ENCODE measurements at places on chromosomes 12 and 14.
A peak's percentile ranks its signal among the peaks of the same experiment; 100 is the strongest.

GRCh38 chr14:97543221-97543620, 746.0 kb downstream of the VRK1 start:
- H3K36me3 ChIP-seq, result no peaks in the 10 kb centered on the region
- no peak overlapping the region for H3K27ac ChIP-seq
- no peaks in the 10 kb centered on the region for H3K27me3 ChIP-seq
- peaks cover 7% of the 10 kb centered on the region for H3K4me1 ChIP-seq
- no peak overlapping the region for H3K4me3 ChIP-seq

DNA sequence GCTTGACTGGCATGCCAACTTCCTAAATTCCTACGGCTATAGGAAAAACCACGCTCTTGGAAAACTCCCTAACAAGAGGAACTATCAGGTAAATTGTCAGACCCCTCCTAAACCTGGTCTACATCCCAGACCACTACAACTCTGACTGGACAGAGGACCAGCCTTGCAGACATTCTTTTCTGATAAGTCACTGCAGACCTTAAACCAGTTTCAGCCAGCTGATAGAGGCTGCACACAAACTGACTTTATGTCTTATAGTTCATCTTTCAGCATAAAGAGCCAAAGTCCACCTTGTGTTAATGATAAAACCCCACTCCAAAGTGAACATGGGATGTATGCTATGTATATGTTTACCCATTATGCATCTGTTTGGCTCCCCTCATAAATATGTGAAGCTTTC, 166.6 kb downstream of the KTN1 start:
- no peak for DNase-seq
- H3K27ac ChIP-seq, result no peak overlapping the region
- peaks cover 21% of the 10 kb centered on the region for H3K4me1 ChIP-seq
- no peaks in the 10 kb centered on the region for H3K27me3 ChIP-seq
- H3K36me3 ChIP-seq, result no peaks in the 10 kb centered on the region

GRCh38 chr14:49427117-49427516, 159.1 kb downstream of the RPS29 start:
- no peak overlapping the region for H3K4me3 ChIP-seq
- H3K27ac ChIP-seq, result no peak overlapping the region
- H3K4me1 ChIP-seq, result no peaks in the 10 kb centered on the region

DNA sequence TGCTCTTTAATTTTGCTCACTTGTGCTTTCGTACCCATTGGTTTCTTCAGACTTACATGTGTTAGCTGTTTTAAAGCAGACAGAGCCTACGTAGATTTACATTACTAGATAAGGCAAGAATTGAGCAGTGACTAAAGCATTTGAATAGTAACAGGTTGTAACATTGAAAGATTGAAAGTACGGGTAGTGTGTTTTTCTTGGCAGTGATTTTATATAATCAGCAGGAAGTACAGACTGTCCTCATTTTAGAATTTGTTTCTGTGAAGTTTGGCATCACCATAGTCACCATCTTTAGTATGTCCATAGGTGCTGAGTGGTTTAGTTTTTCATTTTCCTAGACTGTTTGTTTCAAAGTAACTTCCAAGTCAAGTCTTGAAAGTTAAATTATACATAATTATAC, 14.0 kb downstream of the RTRAF start:
- no peak for DNase-seq
- H3K4me3 ChIP-seq, result no peak overlapping the region
- peaks cover 99% of the 10 kb centered on the region for H3K36me3 ChIP-seq
- no peaks in the 10 kb centered on the region for H3K4me1 ChIP-seq

DNA sequence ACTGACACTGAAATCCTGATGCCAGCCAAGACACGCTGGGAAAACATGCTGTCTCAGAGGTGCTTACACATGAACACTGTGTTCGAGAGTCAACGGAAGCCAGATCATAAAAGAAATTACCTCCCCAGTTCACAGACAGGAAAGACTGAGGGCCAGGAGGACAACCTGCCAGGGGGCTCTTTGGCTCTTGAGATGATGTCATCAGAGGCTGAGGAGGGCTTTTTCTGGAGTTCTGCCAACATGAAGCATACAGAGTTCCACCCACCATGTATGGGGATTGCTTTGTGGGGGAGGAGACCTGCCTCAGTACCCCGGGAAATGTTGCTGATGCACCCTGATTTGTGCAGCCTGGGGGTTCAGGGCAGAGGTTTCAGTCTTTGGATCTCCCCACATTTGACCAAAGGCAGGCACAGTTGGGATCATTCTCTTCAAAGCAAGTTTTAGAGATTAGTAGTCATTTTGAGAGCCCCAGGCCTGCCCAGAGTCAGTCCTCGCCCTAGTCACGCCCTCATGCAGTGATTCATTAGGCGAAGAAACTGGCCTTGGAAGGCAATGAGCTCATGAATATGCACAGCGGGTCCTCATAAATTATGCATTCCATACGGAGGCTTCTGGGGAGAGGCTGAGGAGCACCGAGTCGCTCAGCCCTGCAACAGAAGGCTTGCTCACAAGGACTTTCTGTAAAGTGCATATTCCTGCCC, 34.9 kb upstream of the EML1 start:
- no peaks in the 10 kb centered on the region for H3K4me1 ChIP-seq
- no peak overlapping the region for H3K27ac ChIP-seq

DNA sequence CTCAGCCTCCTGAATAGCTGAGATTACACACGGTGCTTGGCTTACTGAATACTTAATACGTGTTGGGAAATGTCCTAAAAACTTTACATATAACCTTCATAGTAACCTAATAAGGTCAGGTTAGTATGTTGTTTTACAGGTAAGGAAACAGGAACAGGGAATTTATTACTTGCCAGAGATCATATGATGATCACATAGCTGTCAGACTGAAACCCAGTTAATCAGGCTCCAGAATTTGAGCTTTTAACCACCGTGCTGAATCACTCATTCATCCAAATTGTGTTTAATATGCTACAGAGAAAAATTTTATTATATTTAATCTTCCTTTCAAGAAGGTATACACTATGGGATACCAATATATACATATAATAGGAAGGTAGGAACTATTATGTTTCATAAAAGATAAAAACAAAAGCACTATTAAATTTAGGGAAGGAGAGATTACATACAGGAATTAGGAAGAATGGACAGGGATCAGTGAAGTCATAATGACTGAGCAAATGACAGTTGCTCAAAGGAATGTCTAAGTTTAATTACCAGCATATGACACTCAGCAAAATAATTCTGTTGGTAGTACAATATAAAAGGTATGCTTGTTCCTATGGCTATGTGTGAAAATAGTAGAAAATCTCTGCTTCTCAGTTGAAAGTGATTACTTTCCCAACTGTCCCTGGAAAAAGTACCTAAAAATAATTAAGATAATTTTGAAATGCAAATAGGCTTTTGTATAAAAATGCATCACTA, 59.3 kb downstream of the HEATR5A start:
- no peaks in the 10 kb centered on the region for H3K27me3 ChIP-seq
- H3K4me1 ChIP-seq, result 0 out of 2 replicates have a peak, but pooled peaks cover 1% of the 10 kb centered on the region
- H3K4me3 ChIP-seq, result no peak overlapping the region
- H3K27ac ChIP-seq, result no peak overlapping the region
- no peak for DNase-seq
- no peaks in the 10 kb centered on the region for H3K36me3 ChIP-seq

DNA sequence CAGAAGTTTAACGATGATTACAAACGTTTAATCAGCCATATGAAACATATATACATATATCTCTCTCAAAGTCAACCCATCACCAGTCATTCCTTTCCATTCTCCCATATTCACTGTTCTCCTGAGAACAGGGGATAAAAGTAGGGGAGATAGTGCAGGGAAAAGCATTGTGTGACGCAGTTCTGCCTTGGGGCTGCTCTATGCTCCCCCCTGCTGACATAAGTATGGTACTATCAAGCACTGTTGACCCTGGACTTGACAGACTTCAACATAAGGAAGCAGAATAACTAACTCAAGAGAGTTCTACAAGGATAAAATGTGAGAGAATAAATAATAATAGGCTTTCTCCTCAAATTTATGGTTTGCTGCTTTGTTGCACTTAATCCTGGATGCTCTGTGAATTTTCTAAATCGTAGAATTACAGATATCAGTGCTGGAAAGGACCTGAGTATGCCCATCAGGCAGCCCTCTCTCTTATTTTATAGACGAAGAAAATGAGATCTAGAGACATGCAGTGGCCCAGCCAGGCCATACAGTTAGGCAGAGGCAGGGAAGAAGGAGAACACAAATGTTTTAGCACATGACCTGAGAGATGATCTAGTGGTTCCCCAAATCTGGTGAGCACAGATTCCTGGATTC, 87.2 kb downstream of the SCN8A start:
- H3K4me3 ChIP-seq, result no peak overlapping the region
- H3K27me3 ChIP-seq, result no peaks in the 10 kb centered on the region
- DNase-seq, result peak; percentile 49
- H3K36me3 ChIP-seq, result no peaks in the 10 kb centered on the region

- H3K27me3 ChIP-seq, result no peaks in the 10 kb centered on the region
- no peaks in the 10 kb centered on the region for H3K36me3 ChIP-seq
- no peak for DNase-seq
- no peak overlapping the region for H3K4me3 ChIP-seq
- H3K4me1 ChIP-seq, result peaks cover 31% of the 10 kb centered on the region
- H3K27ac ChIP-seq, result peak overlapping the region; percentile 28
These were observed 84.5 kb upstream of the EGLN3 start for GRCh38 chr14:34035177-34035933.
